Caco-2 (cell line): ENCODE measurements at places on chromosomes 7 and 10. TPM values are rescaled to one million over a fixed set of nuclear protein-coding genes. Genes with fewer than 3 reads are reported as not detected.

The CELF2 gene
- 0.26 and 0.27 TPM in 2 replicates for total RNA-seq

The HOGA1 gene
- total RNA-seq, result 0.50 and 0.67 TPM in 2 replicates

The CLCN1 gene
- 1.8 and 1.9 TPM in 2 replicates for total RNA-seq

The SRRM3 gene
- total RNA-seq, result 0.86 and 1.7 TPM in 2 replicates

The SLC26A5 gene
- total RNA-seq, result 1.1 and 1.5 TPM in 2 replicates

The PAOX gene
- 6.7 and 7.3 TPM in 2 replicates for total RNA-seq

The KNDC1 gene
- 1.5 and 3.2 TPM in 2 replicates for total RNA-seq

The TFEC gene
- 38.3 and 45.1 TPM in 2 replicates for total RNA-seq

The PRR15 gene
- total RNA-seq, result 22.6 and 28.9 TPM in 2 replicates

The TLX1 gene
- total RNA-seq, result 1.9 and 2.3 TPM in 2 replicates

The LIPK gene
- total RNA-seq, result not detected in 2 replicates

The COBL gene
- 60.6 and 63.6 TPM in 2 replicates for total RNA-seq

The TACC2 gene
- 98.5 and 117 TPM in 2 replicates for total RNA-seq

- no peak for DNase-seq
Measured at GRCh38 chr10:46294641-46295220, 7.9 kb downstream of the ANTXRL start.

DNA sequence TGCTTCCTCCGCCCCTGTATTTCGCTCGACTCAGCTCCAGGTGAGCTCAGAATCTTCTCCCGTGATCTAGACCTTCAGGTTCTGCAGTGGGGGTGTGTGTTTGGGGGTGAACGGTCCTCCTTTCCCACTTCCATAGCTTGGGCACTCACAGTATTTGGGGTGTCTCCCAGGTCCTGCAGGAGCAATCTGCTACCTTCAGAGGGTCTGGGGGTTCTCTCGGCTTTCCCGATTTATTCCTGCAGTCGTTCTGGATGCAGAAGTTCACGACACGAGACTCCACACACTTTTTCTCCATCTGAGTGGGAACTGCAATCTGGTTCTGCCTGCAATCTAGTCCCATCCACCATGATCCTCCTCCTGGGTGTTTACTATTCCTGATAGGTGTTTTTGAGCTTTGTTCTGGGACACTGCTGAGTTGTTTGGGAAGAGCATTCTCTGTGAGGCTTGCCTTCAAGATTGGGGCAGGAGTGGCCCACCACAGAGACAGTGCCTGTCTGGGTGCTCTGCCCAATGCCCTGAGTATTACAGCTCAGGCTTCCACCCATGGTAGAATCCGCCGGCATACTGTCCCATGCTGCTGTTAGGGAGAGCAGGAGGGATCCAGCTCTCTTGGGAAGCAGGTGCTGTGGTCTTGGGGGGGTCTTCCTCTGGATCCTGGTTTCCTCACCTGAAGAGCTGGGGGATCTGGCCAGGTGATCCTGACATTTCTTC, 29.8 kb downstream of the JAKMIP3 start:
- no peak for DNase-seq

DNA sequence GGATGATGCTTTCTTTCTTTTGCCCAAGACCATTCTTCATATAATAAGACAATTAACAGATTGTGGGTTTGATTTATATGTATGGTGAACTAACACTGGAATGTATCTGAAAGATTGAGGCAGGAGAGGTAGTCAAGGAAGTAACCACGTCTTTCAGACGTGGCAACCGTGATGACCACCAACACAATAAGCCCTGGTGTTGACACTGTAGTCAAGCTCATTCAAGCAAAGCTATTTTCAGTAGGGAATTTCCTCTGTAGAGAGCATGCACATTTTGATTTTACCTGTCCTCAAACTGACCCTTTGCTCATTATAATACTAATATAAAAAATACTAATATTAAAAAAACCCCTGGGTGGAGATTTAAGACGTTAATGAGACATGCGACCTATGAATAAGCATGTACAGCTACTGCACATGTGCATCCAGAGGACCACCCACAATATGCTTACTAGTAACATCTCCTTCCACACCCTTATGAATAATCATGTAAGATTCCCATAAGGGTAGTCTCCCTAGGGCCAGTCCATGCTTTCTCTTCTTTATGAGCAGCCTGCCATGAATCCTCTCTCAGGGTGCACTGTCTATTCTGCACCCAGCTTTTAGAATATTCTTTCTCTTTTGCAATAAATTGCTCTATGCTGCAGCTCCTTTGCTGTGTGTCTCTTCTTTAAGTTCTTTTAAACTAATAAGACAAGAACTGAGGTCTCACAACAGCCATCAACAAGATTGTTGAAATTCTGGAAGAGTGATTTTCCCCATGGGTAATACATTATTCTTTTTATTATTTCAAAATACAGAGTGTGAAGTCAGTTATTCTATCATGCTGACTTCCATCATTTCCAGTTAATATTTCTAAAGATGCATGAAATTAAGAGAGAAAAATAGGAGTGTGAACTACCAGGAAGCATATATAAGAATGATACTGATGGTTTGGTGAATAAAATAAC, 151.3 kb upstream of the NPVF start:
- DNase-seq, result no peak

DNA sequence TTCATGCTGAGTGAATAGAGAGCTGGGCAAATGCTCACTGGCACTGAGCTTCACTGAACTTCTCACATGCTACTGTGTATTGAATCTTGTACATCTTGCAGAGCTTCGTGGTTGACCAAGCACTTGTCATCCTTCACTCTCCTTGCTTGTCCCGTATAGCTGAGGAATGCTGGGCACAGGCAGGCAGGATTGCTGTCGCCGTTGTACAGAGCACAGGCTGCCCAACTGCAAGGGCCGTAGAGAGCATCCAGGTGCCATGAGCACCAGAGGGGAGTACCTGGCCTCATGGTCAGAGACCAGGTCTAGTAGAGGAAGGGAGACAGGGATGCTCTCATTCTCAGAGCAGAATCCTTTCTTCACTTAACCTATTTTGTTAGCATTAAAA, 99.8 kb upstream of the RET start:
- DNase-seq, result peak; percentile 27

DNA sequence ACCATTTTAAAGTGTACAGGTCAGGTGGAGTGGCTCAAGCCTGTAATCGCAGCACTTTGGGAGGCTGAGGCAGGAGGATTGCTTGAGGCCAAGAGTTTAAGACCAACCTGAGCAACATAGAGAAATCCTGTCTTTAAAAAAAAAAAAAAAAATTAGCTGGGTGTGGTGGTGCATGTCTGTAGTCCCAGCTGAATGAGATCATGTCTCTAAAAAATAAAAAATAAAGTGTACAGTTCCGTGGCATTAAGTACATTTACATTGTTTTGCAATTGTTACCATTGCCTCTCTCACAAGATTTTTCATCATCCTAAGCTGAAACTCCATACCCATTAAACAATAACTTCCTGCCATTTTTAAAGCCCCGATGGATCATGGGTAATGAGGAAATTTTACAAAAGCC, 20.6 kb downstream of the PLCE1 start:
- no peak for DNase-seq

- DNase-seq, result no peak
Measured at GRCh38 chr10:32179836-32180235, 123.6 kb upstream of the KIF5B start.

GRCh38 chr7:41912426-41912825, 209.5 kb upstream of the INHBA start:
- DNase-seq, result no peak

- no peak for DNase-seq
Measured at GRCh38 chr7:69908454-69908853, 310.2 kb downstream of the AUTS2 start.

DNA sequence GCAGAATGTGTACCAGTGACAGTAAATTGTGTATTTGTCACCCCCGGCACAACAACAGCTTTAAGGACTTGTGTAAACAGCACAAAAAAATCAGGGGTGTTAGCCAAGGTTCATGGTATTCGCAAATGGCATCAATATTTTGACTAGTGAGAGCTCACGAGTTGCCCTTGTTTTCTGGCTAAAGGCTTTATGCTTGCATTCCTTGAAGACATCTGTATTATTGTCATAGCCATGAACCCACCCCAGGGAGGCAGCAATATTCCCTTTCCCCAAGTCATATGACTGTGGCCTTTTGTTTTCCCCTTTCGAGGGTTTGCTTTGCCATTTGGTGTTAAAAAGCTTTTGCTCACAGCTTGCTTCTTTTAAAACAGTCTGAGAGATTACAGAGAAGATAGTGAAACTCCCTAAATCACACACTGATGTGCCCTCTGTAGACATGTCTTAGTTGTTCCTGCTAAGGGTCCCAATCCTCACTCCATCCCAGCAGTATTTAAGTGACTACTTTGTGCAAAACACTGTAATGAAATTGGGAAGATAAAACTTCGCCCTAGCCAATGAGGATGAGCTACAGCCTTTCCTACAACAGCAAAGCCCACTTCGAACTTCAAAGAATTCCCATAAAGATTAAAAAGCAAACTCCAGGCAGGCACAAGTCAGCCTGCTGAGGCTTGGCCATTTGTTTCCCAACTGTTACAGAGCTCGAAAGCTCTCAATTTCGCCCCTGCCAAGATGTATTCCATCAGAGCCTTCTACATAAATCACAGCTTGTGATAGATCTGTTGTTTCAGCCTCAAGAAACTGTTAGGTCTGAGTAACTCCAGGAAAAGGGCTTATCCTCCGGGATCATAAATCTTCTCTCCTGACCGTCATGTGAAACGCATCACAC, 172.3 kb downstream of the ADAM12 start:
- no peak for DNase-seq

- DNase-seq, result peak; percentile 92
Measured at GRCh38 chr10:14578060-14578952, 196.4 kb downstream of the FAM107B start.

DNA sequence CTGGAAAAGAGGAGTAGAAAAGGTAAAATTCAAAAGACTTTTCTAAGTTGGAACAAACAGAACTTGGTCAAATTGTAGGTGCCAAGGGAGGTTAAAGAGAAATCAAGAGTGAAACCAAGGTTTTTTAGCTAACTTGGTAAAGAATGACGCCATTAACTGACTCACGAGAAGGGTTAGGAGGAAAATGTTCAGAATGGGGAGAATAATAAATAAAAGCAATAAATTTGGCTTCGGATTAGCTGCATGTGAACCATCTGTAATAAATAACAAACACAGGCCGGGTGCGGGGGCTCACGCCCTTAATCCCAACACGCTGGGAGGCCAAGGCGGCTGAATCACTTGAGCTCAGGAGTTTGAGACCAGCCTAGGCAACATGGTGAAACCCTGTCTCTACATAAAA, 71.9 kb upstream of the SRRM3 start:
- DNase-seq, result no peak

- DNase-seq, result no peak
Measured at GRCh38 chr7:6477318-6477660, 29.5 kb upstream of the DAGLB start.

DNA sequence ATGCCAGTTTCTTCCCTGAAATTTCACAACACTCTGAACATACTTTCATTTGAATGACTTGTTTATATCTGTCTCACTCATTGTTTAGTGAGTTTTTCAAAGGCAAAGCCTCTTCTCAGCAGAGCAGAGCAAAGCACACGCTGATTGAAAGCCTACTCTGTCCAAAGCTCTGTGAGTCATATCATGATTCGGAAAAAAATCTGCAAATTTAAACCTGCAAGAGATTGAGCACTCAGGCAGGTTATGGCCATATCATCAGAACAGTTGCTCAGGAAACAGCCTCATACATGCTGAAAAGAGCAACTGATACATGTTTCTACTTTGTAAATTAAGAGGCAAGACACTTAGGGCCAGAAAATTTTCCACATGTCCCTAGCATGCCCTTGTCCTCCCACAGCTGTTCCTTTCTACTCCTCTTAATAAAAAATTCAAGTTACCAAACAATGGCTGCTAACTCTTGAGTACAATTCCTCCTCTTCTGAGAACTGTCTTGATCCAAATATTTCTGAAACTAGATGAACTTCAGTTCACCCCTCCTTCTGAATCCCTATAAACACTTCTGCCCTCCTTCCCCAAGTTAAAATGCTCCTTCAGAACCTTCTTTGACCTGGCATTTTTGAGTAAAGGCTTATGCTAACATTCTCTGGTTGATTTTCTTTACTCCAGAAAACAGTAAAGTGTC, 140.6 kb upstream of the HPS1 start:
- no peak for DNase-seq

DNA sequence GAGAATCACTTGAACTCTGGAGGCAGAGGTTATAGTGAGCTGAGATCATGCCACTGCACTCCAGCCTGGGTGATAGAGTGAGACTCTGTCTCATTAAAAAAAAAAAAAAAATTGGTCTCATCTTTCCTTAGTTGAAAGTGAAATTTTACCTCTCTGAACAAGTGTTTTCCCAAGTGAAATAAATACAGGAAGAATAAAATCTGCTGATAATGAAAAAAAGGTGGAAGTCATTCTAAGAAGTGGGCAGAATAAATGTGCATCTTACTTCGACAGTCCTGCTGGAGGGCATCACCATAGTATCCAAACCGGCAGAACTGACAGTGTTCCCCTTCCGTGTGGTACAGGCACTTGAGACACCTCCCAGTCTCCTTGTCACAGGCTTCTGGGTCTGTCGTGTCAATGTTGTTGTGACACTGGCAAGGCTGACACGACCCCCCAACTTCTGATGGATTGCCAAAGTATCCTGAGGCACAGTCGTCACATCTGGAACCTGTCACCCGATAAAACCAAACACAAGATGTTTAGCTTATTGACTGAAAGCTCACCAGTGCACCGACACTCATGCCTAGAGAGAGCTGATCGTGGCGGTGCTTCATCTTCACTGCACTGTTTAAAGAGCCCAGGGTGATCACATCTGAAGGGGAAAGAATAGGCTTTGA, 49.6 kb downstream of the LAMB1 start:
- no peak for DNase-seq

- no peak for DNase-seq
Measured at GRCh38 chr7:134779741-134780065, 269 bp downstream of the CALD1 start.

- no peak for DNase-seq
Measured at GRCh38 chr7:159218170-159218569, 73.5 kb upstream of the VIPR2 start.

- DNase-seq, result no peak
Measured at GRCh38 chr7:75977743-75978142, 16.7 kb downstream of the TMEM120A start.

DNA sequence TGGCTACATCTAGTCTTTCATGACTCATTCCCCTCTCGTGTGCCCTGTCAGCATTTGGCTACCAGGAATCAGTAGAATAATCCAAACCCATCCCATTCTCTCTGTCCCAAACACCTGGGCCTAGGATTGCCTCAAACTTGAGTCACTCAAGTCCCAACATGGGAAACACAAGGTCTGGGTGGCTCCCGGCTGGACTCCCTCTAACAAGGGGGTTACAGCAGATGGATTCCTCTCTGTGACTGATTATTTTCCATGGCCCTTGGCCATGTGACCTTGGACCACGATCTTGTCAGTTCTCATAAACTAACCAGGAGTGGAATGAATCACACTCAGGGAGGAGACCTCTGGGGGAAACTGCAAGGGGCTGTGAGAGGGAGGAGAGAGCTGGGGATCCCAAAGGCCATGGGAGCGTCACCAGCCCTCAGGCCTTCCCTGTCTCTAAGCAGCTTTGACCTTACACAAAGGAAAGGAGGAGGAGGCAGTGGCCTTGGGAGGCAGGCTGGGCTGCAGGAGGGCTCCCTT, 533.1 kb downstream of the KCNMA1 start:
- no peak for DNase-seq

- DNase-seq, result no peak
Measured at GRCh38 chr7:45718464-45719330, 144.5 kb downstream of the ADCY1 start.
